Left lung (tissue), 14 donors: ENCODE measurements at places on chromosomes 1 and 21.

DNA sequence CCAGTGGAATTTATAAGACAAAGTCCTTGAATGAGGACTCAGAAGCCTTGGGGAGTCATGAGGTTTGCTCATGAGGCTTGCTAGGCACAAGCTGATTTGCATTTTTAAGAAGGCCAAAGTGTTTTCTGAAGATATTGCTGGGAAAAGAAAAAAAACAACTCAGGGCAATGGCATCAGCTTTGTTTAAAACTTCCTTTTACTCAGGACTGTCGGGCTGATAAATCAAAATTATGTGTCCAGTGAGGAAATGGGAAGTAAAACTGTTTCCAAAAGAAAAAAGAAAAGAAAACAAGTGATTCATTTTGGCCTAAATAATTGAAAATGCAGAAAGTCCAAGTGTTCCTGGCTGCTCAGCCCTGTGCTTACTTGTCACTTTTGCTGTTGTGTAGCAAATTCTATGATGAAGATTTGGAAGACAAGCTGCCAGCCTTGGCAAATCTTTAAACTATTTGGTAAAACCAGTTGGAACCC, 282.4 kb downstream of the HLX start:
- no peak for DNase-seq

DNA sequence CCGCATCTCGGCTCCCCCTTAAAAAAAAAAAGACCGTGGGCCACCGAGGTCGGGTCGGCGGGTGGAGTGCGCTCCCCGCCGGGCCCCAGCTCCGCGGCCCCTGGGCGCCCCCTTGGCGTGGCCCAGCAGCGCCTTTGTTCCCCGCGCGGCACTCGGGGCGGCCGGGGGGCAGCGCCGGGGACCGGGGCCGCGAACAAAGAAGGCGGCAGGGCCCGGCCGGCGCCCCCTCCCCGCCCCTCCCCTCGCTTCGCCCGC, 571 bp downstream of the MARCKSL1 start:
- no peak for DNase-seq

- DNase-seq = no peak
Observed at GRCh38 chr1:172496678-172497077, 36.3 kb upstream of the SUCO start.

DNA sequence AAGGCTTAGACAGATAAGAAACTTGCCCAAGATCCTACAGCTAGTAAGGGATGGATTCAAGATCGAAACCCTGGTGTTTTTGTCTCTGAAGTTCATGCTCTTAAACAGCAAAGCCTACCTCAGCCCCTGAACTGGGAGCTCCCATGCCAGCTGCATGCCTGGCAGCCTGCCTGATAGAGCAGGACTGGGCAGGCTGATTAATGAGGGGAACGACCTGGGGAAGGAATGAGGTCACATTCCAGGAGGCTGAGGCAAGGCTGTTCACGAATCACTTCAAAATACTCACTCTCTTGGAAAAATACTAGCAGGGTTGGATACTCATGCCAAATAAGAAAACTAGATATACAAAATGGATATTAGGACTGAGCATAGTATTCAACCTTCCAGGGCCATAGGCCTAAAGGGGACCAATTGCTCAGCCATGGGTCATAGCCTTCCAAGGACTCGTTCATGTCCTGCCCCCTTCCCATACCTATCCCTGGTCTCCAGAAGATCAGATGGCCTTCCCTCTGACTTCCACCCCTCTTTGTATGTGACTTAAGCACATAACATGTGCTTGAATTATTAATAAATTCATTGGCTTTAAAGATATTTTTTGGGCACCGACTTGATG, 15.6 kb upstream of the TACSTD2 start:
- DNase-seq = peak; percentile 88

DNA sequence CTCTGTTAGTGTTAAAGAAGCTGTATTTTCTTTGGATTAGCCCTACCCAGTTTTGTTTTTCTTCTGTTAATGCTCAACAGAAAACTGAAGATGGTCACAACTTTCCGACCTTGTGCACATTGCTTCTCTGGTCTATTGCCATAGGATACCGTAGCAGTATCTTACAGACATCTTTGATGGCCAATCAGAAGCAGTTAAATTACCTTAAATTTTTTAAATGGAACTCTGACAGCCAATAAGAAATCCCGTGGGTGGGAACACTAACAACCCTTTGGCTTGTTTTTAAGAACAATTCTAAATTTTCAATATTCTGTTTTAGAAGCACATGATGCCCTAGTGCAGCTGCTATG, 17.2 kb downstream of the NFYC start:
- no peak for DNase-seq

DNA sequence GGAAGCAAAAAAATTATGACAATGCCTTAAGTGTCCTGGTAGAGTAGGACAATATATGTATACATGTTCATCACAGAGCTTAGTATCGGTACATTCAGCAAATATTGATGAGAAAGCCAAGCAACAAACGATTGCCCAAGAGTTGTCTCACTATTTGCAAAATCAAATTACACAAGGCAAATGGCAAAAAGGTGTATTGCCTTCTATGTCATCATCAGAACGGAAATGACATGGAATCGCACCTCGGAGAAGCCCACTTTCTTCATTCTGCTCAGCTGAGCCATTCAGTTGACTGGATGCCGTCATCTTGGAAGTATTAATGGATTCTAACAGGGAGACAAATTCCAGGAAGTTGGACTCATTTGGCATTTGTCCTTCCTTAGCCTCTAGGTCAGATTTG, 37.7 kb downstream of the PCNX2 start:
- DNase-seq = no peak

DNA sequence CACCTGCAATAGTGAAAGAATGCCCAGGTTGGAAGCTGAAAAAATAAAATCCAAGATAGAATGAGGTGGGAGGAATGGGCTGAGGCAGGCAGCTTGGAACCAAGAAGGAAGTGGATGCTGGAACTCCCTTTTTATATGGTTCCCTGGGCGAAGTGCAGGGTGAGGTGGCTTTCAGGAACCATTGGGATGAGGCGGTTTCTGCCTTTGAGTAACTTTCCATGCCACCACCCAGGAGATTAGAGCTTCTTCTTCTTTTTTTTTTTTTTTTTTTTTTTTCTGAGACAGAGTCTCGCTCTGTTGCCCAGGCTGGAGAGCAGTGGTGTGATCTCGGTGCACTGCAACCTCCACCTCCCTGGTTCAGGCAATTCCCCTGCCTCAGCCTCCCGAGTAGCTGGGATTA, 17.8 kb upstream of the MRPS6 start:
- no peak for DNase-seq

- DNase-seq = no peak
Observed at GRCh38 chr1:196306421-196306820, 301.8 kb downstream of the KCNT2 start.

GRCh38 chr1:205739348-205740160, 10.4 kb downstream of the NUCKS1 start:
- no peak for DNase-seq

- DNase-seq = no peak
Observed at GRCh38 chr1:84280912-84281311, 20.6 kb upstream of the SAMD13 start.

DNA sequence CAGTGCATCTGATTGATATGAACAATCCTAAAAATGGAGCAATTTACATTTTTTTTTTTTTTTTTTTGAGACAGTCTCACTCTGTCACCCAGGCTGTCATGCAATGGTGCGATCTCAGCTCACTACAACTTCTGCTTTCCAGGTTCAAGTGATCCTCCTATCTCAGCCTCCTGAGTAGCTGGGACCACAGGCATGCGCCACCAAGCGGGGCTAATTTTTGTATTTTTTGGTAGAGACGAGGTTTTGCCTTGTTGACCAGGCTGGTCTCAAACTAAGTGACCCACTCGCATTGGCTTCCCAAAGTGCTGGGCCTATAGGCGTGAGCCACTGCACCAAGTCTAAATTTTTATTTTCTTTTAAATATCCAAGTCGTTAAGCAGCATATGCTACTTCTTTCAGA, 109.0 kb downstream of the FAF1 start:
- no peak for DNase-seq

DNA sequence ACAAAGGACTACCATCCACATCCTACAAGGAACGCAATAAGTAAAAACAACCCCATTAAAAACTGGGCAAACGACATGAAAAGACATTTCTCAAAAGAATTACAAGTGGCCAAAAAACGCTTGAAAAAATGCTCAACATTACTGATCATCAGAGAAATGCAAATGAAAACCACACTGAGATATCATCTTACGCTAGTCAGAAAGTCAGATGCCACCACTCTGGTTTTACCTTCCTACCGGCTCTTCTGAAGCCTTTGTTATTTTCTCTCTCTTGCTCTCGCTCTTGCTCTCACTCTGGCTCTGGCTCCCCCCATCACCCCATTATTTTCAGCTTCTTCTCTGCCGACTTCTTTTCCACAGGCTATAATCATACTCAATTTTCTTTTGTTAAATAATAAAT, 38.8 kb downstream of the VPS45 start:
- DNase-seq = no peak

- no peak for DNase-seq
Observed at GRCh38 chr1:240004086-240004749, 87.5 kb upstream of the FMN2 start.

- no peak for DNase-seq
Observed at GRCh38 chr1:112298558-112298957, 97.5 kb upstream of the CTTNBP2NL start.

DNA sequence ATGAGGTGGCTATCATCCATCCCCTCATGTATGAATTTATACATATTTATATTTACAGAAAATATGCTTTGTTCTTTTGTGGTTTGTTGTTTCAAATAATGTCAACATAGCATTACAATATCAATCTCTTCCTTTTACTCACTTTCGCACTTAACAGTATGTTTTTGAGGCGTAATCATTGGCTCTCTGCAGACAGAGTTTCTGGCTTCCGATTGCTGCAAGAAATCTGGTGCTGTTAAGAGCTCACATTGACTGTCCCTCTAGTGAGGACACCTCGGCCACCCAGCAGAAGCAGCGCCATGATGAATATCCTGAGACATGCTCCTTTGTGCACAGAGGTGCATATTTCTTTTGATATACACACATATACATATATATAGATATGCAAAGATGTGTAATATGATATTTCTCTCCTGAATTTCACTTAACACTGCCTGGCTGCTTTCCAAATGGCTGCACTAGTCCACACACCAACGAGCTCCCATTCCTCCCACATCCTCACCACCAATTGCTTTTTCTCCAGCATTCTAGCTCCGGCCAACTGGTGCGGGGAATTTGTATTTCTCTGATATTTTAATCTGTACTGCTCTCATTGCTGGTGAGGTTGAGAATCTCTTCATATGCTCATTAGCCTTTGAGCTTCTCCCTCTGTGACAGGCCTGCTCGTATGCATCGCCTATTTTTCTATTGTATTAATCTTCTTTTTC, 248.4 kb downstream of the SIPA1L2 start:
- peak; percentile 23 for DNase-seq

DNA sequence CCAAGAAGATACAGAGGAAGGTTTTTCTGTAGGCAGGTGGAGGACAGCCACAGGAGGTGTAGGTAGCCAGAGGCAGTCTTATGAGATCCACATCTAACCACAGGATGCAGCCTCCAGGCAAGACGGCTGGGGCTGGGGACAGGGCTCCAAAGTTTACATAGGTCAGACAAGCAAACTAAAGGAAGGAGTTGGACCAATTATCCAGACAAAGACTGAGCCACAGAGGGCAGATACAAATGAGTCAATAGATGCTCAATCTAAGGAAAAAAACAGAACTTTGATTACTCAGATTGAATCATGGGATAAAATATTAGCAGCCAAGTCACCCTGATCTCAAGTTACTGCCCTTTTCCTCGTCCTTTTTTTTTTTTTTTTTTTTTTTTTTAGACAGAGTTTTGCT, 91.6 kb downstream of the RGS7 start:
- DNase-seq = no peak

- DNase-seq = no peak
Observed at GRCh38 chr1:75996196-75996595, 64.0 kb upstream of the ASB17 start.
